ENCODE measurements at places on chromosomes 3 and 15. TPM values are rescaled to one million over a fixed set of nuclear protein-coding genes. Genes with fewer than 3 reads are reported as not detected.

The CPEB1 gene
- polyA plus RNA-seq, result 0.07 TPM

The SLC27A2 gene
- polyA plus RNA-seq, result 0.17 TPM

The UNC45A gene
- 75.1 TPM for polyA plus RNA-seq

GRCh38 chr3:126580746-126581145, 22.0 kb upstream of the C3orf22 start:
- no peaks in the 10 kb centered on the region for H3K27me3 ChIP-seq
- DNase-seq, result no peak
- no peak overlapping the region for H3K27ac ChIP-seq
- H3K4me3 ChIP-seq, result no peak overlapping the region

- H3K27ac ChIP-seq, result no peak overlapping the region
- H3K4me3 ChIP-seq, result no peak overlapping the region
- H3K36me3 ChIP-seq, result no peaks in the 10 kb centered on the region
- no peak for DNase-seq
Observed at GRCh38 chr15:98043160-98044014, 82.9 kb downstream of the ARRDC4 start.

GRCh38 chr15:62868507-62868906, 174.0 kb upstream of the TPM1 start:
- H3K4me3 ChIP-seq, result no peak overlapping the region
- H3K27me3 ChIP-seq, result no peaks in the 10 kb centered on the region
- no peak overlapping the region for H3K27ac ChIP-seq
- no peaks in the 10 kb centered on the region for H3K36me3 ChIP-seq

DNA sequence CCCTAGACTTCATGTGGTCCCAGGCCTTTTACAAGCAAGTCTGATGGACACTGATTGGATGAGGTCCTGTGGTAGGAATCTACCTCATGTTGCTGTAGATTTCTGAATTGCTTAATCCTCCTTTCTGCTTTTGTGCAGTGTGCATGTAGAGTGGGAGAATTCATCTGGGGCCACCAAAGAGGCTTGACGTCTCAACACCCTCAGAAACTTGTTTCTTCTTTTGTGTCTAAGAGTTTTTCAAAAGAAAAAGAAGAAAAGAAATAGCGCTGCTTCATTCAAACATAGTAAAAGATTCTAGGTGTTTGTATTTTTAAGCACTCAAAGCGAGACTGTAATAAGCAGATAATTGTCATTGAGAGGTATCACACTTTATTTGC, 46.2 kb downstream of the NR1D2 start:
- H3K27ac ChIP-seq, result no peak overlapping the region
- H3K36me3 ChIP-seq, result no peaks in the 10 kb centered on the region
- DNase-seq, result no peak
- no peaks in the 10 kb centered on the region for H3K4me1 ChIP-seq
- H3K27me3 ChIP-seq, result no peaks in the 10 kb centered on the region

DNA sequence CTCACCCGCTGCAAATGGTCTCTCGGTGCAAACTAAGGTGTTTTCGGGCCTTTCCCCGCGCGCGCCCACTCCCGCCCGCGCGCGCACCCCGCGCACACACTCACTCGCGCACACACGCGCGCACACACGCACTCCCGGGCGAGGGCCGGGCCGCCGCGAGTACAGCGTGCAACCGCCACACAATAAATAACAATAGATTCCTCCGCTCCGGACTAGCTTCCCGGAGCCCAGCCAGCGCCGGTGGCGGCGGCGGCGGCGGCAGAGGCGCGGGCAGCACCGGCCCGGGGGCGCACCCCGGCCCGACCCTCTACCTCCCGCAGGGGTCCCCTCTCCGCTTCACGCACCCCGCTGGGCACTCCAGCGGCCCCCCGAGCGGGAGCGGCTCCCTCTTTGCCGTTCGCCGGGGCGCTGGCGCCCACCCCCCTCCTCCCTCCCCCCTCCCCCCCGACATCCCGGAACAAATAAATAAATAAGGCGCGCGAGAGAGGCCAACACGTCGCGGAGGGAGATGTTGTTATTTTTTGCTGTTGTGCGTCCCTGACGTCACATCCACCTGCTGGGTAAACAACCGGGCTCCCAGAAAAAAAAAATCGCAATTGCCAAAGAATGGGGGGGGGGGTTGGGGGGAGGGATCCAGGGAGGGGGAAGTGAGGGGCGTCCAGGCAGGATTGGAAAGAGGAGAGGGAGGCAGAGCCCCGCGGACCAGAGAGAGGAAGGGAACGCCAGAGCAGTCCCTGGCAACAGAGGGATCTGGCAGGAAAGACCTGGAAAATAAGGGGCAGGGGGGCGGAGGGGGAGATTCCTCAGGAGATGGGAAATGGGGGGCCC, at the start of gene FOXP1:
Gene FOXP1 (minus strand): TSS at position 163 of the 828 bp plus-strand sequence. CDS start 385,347 bp downstream, outside the sequence.
- H3K4me1 ChIP-seq, result peaks cover 7% of the 10 kb centered on the region
- H3K4me3 ChIP-seq, result peak within 1 kb of the TSS; percentile 76
- no peaks in the 10 kb centered on the region for H3K27me3 ChIP-seq
- H3K27ac ChIP-seq, result peak within 1 kb of the TSS; percentile 85
- H3K36me3 ChIP-seq, result no peaks in the 10 kb centered on the region

GRCh38 chr15:66785637-66786036, 83.6 kb downstream of the SMAD6 start:
- no peak overlapping the region for H3K27ac ChIP-seq
- H3K36me3 ChIP-seq, result no peaks in the 10 kb centered on the region
- no peaks in the 10 kb centered on the region for H3K27me3 ChIP-seq
- H3K4me1 ChIP-seq, result no peaks in the 10 kb centered on the region

DNA sequence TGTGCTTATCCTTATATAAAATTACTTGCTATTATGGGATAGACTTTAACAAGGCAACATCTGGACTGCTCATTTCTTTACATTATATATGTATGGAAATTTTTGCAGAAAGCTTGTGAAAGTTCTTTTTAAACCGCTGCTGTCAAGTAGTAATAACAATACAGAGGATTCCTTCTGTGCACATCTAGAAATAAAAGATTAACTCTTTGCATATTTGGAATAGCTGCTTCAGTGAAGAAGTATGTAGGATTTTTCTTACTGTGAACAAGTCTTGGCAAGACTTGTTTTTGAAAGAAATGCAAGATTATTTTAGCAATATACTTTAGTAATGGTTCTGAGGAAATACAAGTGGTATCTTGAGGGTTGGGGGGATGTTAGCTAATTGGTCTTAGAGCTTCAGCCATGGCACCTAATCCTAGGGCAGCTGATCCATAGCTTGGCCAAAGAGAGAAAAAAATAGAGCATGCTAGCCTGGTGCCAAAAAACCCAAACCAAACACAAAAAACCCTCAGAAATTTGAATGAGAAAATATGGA, 4.3 kb downstream of the PRKCI start:
- H3K36me3 ChIP-seq, result no peaks in the 10 kb centered on the region
- H3K4me1 ChIP-seq, result no peaks in the 10 kb centered on the region
- H3K27me3 ChIP-seq, result no peaks in the 10 kb centered on the region
- no peak for DNase-seq
- H3K27ac ChIP-seq, result no peak overlapping the region
- H3K4me3 ChIP-seq, result no peak overlapping the region

DNA sequence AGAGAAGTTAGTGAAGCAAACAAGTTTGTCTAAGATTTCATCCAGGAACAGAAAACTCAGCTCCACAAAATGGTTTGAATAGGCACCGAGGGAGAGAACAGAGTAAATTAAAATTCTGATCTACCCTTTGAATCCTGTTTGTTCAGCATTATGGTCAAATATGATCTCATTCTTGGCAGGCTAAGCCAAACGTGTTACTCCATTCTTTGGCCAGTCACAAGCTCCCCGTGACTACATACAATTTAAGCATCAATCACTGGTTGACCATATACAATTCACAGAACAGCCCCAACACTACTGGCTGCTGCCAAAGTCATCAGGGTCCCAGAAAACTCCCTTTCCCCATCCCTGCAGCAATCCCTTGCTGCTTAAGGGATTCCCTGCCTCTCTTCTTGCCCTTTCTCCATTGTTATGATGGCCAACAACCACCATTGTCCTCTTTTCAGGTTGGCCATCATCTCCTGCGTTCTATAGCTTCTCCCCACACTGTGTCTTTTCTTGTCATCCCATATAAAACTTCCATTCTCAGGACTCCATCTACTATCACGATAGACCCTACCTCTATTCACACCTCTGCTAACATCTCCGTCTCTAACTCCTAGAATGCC, 46.3 kb downstream of the GOLIM4 start:
- no peaks in the 10 kb centered on the region for H3K27me3 ChIP-seq
- H3K36me3 ChIP-seq, result no peaks in the 10 kb centered on the region
- H3K4me1 ChIP-seq, result no peaks in the 10 kb centered on the region

GRCh38 chr15:48572823-48573222, 72.7 kb downstream of the FBN1 start:
- no peaks in the 10 kb centered on the region for H3K4me1 ChIP-seq
- no peak overlapping the region for H3K27ac ChIP-seq
- DNase-seq, result no peak

GRCh38 chr3:36488077-36488789, 107.9 kb downstream of the STAC start:
- no peaks in the 10 kb centered on the region for H3K4me1 ChIP-seq
- no peaks in the 10 kb centered on the region for H3K36me3 ChIP-seq
- H3K27me3 ChIP-seq, result no peaks in the 10 kb centered on the region
- no peak overlapping the region for H3K27ac ChIP-seq
- H3K4me3 ChIP-seq, result no peak overlapping the region

DNA sequence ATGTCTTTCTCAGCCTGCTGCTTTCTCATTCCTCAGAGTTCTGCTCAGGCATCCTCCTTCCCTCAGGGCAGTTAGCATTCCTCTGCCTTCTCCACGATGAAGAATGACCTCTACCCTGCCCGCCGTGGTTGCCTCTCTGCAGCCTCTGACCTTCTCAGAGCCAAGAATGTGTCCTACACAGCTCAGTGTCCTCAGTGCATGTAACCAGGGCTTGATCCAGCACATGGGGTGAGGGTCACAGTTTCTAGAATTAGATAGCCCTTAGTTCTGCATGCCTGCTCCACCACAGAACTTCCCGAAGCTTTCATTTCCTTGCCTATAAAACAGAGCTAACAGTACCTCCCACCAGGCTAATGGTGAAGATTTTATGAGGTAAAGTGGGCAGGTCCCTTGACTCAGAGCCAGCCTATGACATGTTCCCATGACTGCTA, 182.1 kb downstream of the CLSTN2 start:
- H3K27ac ChIP-seq, result no peak overlapping the region
- no peaks in the 10 kb centered on the region for H3K36me3 ChIP-seq
- no peak overlapping the region for H3K4me3 ChIP-seq
- no peaks in the 10 kb centered on the region for H3K4me1 ChIP-seq
- no peak for DNase-seq
- H3K27me3 ChIP-seq, result no peaks in the 10 kb centered on the region

- H3K27me3 ChIP-seq, result no peaks in the 10 kb centered on the region
- H3K27ac ChIP-seq, result no peak overlapping the region
- no peak for DNase-seq
- no peak overlapping the region for H3K4me3 ChIP-seq
- peaks cover 75% of the 10 kb centered on the region for H3K36me3 ChIP-seq
Observed at GRCh38 chr3:14130230-14130629, 5.4 kb downstream of the TMEM43 start.
